ENCODE measurements at places on chromosomes 6 and 20. TPM values are rescaled to one million over a fixed set of nuclear protein-coding genes. Genes with fewer than 3 reads are reported as not detected.

OPRM1 gene
- total RNA-seq = not detected

TSBP1 gene
- not detected for total RNA-seq

TNXB gene
- total RNA-seq = not detected

FAM229B gene
- total RNA-seq = 31.3 TPM

RSPO3 gene
- 0.42 TPM for total RNA-seq

TPD52L1 gene
- total RNA-seq = 74.4 TPM

SLC17A4 gene
- total RNA-seq = not detected

NHSL1 gene
- total RNA-seq = 10.1 TPM

DNA sequence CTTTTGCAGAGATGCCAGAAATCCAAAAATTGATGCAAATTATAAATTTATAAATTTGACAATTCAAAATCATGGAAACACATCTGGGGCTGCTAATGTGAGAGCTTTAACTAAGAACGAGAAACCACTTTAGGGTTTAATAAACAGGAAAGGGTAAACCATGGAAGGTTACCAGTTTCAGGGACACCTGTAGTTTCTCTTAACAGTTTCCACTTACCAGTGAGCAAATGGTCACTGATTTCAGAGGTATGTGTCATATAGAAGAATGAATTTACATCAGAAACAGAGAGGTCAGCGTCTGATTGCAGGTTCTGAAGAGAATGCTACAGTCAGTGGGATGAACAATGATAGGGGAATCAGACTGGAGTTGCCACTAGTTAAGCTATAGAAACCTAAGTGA is 24.8 kb upstream of the PCSK2 start:
- DNase-seq = no peak

- DNase-seq = no peak
These were observed 45.7 kb downstream of the RNASET2 start for GRCh38 chr6:166910601-166911000.

- no peak for DNase-seq
These were observed 751.1 kb downstream of the DHX35 start for GRCh38 chr20:39713076-39713840.

DNA sequence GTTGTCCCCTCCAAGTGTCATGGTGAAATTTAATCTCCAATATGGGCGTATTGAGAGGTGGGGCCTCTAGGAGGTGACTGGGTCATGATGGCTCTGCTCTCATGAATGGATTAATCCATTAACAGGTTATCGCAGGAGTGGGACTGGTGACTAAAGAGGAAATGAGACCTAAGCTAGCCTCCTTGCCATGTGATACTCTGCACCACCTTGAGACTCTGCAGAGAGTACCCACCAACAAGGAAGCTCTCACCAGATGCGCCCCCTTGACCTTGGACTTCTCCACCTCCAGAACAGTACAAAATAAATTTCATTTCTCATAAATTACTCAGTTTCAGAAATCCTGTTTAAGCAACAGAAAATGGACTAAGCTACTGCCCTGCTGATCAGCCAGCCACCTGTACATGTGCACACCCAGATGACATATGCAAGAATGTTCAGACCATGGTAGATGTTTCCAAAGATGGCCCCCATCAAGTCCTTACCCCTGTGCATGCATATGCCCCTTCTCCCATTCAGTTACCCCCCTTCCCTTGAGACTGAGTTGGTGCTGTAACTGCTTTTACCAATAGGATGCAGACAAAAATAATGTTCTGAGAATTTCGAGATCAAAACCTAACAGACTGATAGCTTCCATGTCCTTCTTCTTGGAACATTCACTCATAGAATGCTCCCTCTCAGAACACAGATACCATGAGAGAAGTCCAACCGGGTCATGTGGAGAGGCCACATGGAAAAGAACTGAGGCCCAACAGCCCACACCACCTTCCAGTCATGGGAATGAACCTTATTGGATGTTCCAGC is 28.4 kb downstream of the MAP3K5 start:
- no peak for DNase-seq

- peak; percentile 67 for DNase-seq
These were observed 1.1 kb downstream of the TCP11 start for GRCh38 chr6:35139924-35140638.

- peak; percentile 72 for DNase-seq
These were observed 57.6 kb upstream of the IPCEF1 start for GRCh38 chr6:154414021-154414813.

DNA sequence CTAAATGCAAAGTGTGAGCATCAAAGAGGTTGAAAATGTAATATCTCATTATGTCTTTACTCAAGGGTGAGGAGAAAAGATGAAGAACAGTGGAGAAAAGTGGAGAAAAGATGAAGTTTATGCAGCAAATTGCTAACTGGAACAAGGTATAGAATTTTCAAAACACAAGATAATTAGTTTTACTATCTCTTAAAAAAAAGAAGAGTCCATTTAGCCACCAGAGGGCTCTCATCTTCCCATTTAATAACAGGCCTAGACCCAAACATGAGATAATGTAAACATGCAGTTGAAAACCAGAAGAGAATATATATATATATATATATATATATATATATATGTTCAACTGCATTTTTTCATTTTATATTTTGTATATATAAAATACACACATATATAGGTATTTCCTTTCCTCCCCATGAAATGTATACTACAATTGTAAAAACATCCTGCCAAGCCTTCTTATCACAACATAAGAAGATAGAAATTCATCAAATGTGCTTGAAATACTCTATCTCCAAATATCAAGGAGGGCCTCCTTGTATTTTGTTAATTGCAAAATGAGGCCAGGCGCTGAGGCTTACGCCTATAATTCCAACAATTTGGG is 78.4 kb downstream of the ADTRP start:
- DNase-seq = peak; percentile 70

DNA sequence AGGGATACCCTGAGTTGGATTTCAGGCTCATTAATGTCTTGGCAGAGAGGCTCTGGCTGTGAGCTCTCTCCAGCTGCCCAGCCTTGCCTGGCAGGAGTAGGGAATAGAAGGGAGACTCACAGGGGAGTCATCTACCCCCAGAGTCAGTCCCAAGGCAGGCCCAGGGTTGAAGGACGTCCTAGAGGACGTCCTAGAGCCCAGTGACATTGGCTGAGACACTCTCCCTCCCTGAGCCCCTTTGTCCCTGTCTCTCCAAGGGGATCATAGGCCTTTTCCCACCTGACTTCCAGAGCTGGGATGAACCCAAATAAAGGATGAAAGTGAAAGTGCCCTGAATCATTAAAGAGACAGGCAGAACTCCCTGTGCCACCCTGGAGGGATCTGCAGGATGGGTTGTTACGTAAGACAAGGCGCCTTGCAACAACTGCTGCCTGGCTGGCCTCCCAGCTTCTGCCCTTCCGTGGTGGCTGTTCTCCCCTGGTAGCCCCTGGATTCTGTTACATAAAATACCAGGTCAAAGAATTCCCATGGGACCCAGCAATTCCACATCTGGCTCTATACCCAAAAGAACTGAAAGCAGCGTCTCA is 53.6 kb upstream of the SIRPA start:
- peak; percentile 44 for DNase-seq

DNA sequence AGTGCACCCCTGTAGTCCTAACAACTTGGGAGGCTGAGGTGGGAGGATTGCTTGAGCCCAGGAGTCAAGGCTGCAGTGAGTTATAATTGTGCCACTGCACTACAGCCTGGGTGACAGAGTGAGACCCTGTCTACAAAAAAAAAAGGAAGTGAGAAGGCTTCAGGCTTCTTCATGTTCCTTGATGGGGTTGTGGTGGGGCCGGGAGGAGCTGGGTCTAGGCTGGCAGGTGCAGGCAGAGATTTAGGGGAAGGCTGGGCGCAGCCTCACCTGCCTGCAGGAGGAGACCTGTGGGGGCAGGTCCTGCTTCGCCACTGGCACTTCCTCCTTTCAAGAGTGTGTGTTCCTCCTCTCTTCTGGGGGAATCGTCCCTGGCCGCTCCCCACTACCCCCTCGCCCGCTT is 63.9 kb downstream of the CHMP4B start:
- DNase-seq = no peak

GRCh38 chr6:4189249-4189648 is 53.9 kb upstream of the ECI2 start:
- no peak for DNase-seq

GRCh38 chr20:3842348-3842930 is 4.2 kb upstream of the MAVS start:
- peak; percentile 59 for DNase-seq

GRCh38 chr6:85494547-85495536 is 45.0 kb downstream of the NT5E start:
- DNase-seq = peak; percentile 63

DNA sequence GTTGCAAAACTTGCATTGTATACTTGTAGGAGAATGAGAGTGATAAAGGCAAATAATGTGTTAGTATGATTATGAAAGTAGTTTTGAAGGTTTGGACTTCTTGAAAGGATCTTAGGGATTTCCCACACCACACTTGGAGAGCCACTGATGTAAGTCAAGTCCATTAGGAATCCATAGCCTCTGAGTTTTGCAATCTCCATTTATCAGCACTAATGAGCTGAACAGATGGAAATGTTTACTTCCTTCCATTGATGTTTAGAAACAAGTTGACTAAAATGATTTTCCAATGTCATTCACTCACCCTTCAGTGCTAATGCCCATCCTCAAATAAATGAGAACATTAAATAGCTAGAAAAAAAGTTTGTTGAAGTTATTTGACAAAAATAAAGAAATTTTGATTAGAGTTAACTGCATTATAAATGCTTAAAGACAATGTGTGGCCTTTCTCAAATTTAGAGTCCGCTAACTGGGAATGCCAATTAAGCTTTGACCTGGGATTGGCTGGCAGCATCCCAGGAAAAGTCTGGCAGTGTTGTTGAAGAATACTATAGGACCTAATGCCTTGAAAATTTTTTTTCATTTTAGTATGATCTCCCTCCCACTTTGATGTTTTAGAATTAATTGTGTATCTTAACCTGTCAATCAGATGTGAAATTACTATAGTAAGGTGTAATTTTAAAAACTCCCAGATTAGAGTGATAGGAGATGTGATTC is 68.0 kb downstream of the SLC35F1 start:
- no peak for DNase-seq

DNA sequence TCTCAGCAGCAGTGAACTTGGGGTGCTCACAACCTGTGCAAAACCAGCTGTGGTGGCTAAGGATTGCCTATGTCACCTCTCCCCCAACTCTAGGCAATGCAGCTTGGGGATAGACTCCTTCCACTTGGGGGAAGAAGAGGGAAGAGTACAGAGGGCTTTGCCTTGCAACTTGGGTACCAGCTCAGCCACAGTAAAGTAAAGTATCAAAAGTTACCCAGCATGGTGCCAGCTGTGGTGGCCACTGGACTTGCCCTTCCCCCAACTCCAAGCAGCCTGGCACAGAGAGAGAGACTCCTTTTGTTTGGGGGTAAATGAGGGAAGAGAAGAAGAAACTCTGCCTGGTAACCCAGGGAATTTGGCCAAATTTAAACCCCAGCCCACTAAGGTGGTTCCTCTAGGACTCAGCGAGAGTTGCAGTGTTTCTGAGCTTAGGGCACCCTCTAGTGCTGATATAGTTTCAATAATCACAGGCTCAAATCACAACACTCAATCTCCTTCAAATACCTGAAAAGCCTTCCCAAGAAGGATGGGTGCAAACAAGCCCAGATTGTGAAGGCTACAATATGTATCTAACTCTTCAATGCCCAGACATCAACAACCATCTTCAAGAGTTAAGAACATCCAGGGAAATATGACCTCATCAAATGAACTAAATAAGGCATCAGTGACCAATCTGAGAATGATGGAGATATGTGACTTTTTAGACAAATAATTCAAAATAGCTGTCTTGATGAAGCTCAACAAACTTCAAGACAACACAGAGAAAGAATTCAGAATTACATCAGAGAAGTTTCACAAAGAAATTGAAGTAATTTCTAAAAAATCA is 7.6 kb upstream of the DEFB129 start:
- DNase-seq = peak; percentile 57

DNA sequence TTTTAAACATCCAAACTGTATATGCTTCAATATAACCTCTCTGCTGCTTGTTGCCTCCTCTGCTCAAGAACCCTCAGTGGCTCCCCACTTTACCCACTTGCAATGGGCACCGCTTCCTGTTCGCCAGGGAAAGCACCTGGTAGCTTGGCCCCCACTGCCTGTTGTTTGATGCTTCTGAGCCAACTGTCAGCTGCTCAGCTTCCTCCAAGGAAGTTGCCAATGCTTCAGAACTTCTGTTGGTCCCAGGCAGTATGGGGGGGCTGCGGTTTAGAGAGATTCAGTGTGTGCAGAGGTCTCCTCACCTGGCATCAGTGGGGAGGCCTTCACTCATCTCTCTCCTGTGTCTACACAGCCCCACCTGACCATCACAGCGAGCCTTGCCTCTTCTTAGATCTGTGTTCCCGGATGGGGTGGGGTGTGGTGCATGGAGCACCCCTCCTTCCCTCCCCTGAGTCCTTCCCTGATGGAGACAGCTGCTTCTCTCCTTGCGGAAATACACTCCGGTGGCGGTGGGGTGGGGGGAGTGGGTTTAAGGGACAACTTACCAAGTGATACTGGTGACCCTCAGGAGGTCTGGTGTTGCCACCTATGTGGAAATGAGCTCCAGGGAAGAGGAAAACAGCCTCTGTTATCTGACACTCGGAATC is 308.1 kb downstream of the CDH26 start:
- no peak for DNase-seq

- DNase-seq = no peak
These were observed 136.3 kb downstream of the SULF2 start for GRCh38 chr20:47648943-47649342.

DNA sequence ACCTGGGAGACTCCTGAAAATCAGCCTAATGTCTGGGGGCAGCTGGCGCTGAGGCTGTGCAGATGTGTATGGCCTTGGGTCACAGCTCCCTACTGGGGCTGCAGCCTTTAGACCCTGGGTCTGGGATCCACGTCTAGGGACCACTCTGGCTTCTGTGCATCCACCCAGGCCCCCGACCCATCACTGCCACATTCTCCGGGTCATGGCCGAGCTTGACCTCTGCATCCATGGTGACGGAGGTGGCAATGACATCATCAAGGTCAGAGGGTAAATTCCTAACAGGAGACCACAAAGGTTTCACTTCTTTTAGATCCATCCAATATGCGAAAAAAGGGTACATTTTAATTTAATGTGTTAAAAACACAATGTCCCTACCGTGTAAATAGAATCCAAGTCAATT is 14.5 kb upstream of the PCMTD2 start:
- DNase-seq = no peak

DNA sequence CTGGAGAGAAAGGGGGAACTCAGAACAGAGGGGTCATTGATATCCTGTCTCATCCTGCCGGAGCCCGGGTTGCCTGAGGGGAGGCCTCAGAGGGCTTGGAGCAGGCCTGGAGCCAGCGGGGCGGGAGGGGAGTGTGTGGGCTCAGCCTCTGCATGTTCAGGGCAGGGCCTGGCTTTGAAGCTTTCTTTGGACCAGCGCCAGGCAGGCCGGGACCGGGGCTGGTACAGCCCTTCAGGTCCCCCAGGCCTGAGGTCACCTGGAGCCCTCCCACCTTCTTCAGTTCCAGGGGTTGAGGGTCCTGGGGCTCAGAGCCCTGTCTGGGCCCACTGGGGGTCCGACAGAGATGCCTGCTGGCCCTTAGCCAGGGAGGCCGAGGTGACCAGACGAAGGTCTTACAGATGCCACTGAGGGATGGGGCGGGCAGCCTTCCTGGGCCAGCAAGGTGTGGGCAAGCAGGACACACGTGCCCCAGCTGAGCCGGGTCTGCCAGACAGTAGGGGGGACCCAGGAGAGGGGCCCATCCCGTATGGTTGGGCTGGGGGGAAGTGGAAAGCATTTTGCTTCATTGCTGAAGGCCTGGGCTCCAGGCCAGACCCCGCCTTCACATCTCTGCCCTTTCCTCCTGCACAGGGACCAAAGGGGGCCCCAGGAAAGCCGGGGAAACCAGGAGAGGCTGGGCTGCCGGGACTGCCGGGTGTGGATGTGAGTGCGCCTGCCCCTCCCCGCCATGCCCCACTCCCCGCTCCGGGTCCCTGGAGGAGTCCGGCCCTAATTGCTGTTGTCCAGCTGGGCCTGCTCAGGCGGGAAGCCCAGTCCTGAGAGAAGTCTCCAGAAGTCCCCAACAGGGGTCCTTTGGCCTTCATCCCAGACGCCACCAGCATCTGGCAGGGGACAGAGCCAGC is 2.0 kb downstream of the COL9A3 start:
- peak; percentile 72 for DNase-seq
